ENCODE measurements at places on chromosomes 12 and 14.

- no peak for DNase-seq
Observed at GRCh38 chr12:89589753-89590152, 63.9 kb upstream of the POC1B start.

DNA sequence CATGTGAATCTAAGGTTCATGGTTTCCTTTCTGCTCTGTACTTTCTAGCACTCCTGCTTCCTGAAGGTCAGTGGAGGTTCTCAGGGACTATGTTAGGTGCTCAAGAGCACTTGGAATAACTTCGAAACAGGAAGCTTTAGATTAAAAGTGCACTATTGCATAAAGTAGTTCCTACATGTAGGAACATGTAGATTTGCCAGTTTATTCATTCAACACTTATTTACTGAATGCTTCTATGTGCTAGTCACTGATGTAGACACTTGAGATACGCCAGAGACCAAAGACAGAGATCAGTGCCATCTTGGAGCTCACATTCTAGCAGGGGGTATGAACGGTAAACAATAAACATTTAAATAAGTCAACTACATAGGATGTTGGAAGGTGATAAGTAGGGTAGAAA lies 87.7 kb downstream of the DHRS2 start:
- no peak for DNase-seq

- peak; percentile 39 for DNase-seq
Observed at GRCh38 chr12:88580051-88580871, at the start of gene KITLG. Gene KITLG, minus strand, starts transcription at chr12:88580471. Its CDS starts 193 bp downstream, at chr12:88580278.

DNA sequence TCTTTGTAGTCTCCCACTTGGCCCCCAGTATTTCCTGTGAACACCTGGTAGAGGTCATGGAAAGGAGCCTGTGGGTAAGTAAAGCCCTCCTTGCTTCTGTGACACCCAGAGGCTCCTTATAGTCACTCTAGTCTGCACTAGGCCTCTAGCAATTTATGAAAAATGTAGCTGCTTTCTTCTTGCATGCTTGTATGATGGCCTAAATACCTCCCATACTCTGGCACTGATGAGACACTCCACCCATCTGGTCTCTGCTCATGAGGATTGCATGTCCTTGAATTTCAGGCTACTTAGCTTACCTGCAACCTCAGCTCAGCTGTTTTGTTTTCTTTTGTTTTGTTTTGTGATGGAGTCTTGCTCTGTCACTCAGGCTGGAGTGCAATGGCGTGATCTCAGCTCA lies 4.6 kb upstream of the A2ML1 start:
- DNase-seq: no peak

DNA sequence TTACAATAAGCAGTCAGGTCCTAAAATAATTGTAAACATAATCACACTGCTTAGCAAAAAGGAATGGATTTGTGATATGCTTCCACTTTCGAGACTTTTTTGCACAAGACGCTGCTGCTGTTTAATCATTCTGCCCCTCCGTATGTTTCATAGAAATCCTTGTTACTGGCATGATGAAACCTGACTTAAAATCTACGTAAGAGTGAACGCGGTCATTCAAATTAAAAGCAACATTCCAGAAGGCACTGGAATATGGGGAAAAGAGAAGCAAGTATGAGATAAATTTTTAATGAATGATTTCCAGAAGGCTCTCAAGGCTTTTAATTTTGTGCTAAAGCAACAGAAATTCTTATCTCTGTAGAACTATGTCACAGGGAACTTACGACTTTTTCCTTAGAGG lies 1.1 kb downstream of the CNIH1 start:
- DNase-seq: no peak

GRCh38 chr12:2775431-2775830 lies 19.3 kb upstream of the FKBP4 start:
- DNase-seq: no peak

DNA sequence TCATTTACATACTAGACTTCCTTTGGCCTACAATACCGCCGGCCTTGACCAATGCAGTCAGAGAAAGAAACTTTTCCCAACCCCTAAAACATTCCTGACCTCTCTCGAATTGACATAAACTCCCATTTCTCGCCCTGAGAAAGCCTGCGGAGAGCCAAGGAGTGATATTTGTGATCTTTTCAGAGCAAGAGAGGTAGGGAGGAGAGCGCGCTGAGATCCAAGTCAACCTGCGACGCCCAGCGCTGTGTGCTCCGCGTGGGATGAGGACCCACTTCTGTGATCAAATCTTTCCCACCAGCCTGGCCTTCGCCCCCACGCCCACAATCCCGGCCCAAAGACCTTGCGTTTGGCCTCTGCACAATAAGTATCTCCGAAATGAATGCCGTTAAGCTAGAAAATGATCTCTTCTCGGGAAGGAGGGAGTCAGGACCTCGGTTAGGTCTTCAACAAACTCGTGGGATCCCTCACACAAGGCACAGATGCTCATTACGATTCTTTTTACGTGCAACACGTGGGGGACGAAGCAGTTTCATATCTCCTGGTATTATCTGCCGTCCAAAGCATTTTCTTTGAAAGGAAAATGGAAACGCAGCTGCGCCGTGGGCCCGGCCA lies 6.3 kb upstream of the NPAS3 start:
- DNase-seq: no peak

GRCh38 chr14:39469094-39469710 lies 37.0 kb upstream of the FBXO33 start:
- DNase-seq: peak; percentile 70

DNA sequence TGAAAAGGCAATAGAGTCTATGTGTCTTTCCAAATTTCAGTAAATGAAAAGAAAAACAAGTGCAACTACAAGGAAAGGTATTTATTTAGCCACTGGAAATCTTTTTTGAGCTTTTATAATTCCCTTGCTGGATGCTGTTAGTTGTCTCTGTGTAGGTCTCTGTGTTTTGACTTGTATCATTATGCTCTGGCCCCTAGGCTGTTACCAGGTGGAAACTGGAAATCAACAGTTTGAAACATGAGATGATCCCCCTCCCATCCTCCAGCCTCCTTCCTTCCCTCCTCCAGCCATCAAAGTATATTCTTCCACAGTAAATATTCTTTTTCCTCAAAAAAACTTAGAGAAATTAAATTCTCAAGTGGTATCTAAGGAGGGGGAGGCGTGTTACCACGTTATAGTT lies 934 bp upstream of the DCN start:
- no peak for DNase-seq

DNA sequence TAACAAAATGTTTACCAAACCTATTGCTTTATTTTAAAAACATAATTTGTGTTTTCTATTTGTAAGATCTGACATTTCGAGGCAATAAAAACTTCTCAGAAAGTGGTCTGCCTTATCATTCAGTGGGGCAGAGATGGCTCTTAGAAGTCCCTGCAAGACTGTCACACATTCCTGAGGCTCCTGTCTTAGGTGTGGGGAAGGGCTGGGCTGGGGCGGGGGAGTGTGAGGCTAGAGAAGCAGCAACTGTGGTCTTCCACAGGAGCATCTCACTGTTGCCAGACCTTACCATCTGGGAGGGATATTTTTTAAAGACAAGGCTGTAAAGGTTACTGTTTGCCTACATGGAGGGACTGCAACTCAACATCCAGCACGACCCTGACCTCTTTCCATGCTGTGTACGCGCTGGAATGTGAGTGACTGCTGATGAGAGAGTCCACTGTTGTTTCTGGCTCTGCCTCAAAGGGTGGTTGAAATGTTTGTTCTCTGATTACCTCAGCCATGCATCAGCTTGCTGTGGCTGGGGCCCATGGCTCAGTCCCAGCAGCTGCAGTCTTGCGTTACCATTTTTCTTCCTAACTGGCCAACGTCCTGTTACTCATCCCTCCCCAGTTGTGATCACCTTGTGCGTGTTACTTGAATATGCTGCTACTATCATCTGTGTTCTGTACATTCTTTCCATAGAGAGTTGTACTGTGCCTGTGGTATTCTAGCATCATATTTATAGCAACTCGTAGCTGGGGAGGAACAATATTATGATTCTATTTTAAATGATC lies 12.4 kb downstream of the ERG28 start:
- DNase-seq: no peak

- DNase-seq: no peak
Observed at GRCh38 chr14:85580536-85581140, 50.7 kb downstream of the FLRT2 start.

- no peak for DNase-seq
Observed at GRCh38 chr12:41683513-41684240, 461.0 kb downstream of the GXYLT1 start.

DNA sequence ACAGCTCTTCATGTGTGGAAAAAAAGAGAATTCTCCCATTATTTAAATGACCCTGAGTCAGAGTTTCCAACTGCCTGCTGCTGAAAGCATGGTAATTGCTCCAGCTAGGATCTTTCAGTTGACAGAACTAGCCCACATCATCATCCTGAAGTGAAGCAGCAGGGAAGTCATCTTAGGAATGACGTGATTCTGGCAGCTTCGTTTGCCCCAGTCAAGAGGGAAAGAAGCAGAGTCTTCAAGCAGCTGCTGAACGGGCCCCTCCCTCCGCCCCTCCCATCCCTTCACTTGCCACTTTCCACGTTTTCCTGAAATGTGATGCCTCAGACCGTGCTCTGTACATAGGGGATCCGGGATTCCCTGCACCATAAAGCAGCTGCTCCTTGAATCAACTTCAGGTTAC lies 455.0 kb upstream of the TMEM132C start:
- no peak for DNase-seq

GRCh38 chr12:68487721-68488309 lies 122.9 kb upstream of the RAP1B start:
- no peak for DNase-seq

GRCh38 chr12:23290627-23291330 lies 658.7 kb downstream of the SOX5 start:
- no peak for DNase-seq

DNA sequence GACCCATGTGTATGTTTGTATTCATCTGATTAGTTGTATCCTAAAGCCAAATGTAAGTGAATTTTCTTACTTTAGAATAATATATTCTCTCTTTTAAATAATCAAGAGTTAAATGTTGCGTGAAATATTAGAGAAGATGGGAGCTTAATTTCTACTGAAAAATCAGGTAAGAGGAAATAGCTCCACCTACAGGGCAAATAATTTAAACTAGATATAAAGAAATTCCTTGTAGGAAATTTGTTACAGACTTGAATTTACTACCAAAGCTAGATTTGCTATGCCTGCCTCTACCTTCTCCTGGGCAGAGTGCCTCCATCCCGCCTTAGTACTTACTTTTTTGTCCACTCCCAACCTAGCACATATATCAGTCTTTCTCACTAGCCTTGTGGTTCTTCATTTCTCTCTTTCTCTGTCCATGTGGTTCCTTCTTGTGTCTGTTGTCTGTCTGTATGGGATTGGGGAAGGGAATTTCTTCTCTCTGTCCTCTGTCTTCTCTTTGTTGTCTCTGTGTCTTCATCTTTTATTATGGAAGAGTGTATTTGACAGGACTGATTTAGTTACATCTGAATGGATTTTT lies 44.7 kb downstream of the PALS1 start:
- no peak for DNase-seq

- no peak for DNase-seq
Observed at GRCh38 chr14:22107753-22108152, 434.1 kb upstream of the OR4E1 start.

DNA sequence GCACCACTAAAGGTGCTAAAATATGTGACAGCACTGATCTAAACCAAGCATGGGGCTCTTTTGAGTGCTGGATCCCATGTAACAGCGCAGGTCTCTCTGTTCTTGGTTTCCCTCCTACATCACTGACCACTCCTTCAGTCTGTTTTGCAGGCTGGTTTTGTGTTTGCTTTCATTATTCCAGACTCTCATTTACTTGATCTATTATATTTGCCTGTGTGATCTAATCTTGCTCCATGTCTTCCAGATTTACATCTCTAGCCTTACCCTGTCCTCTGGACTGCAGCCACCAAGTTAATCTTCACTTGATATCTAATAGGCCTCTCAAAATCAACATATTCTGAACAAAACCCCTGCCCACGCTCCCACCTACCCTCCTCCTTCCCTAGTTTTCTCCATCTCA lies 8.6 kb downstream of the GLIPR1 start:
- no peak for DNase-seq

DNA sequence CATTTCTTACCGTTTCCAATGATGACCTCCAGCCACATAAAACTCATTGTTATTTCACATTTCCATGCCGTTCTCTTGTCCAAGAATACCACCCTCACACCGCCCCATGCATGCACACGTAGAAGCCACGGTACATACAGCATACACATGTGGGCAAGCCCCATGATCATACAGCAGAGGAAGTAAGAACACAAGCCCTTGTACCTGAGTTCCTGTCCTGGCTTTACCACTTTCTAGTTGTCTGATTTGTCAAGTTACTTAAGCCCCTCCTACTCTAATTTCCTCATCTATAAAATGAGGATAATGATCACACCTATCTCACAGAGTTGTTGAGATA lies 59.9 kb downstream of the DUSP16 start:
- no peak for DNase-seq

GRCh38 chr14:77036484-77037214 lies 8.1 kb upstream of the IRF2BPL start:
- no peak for DNase-seq

DNA sequence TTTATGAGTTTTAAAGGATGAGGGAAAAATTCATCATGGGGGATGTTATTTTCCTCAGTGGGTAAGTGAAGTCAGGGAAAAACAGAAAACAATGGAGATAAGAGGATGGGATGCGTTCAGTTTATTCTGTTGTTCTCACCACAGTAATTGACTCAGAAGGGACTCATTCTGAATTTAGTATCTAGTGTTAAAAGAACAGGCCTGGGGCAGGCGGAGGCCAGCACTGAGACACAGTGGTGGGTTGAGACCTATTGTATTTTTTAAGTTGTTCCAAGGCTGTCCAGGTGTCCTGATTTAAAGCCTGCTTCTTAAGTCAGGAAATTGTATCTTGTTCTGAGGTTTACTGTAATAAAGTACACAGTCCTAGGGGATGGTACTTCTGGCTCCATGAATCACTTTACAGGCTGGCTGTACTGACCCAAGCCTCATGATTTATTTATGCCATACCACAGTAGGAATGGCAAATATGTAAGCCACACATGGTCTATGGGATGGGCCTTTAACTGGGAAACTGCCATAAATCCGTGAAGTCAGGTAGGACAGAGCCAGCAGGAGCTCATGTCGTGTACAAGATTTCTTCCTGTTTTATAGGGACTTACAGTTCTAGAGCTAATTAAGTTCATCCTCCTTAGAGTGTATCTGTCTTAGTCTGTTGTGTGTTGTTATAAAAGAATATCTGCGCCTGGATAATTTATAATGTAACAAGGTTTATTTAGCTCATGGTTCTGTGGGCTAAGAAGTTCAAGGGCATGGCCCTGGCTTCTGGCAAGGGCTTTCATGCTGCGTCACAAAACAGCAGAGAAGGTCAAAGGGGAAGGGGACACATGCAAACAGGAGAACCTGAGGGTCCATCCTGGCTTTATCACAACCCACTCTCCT lies 244.1 kb downstream of the FBXL14 start:
- DNase-seq: no peak

GRCh38 chr14:53621921-53622320 lies 334.7 kb downstream of the BMP4 start:
- DNase-seq: no peak
